Mammary microvascular endothelial cell (primary cell): ENCODE measurements at places on chromosomes 1 and 21. TPM values are rescaled to one million over a fixed set of nuclear protein-coding genes. Genes with fewer than 3 reads are reported as not detected.

SPRR2G gene
- total RNA-seq = not detected in 2 replicates

F13B gene
- total RNA-seq = not detected in 2 replicates

ALPL gene
- 0.05 and 0.27 TPM in 2 replicates for total RNA-seq

FAM151A gene
- not detected in 2 replicates for total RNA-seq

PCP4L1 gene
- not detected in 2 replicates for total RNA-seq

PPIAL4G gene
- total RNA-seq = not detected in 2 replicates

MAGOH gene
- total RNA-seq = 56.6 and 62.5 TPM in 2 replicates

GLIS1 gene
- not detected in 2 replicates for total RNA-seq

CLCA1 gene
- total RNA-seq = not detected in 2 replicates

CELA3A gene
- not detected in 2 replicates for total RNA-seq

RIIAD1 gene
- total RNA-seq = not detected in 2 replicates

CD244 gene
- not detected in 2 replicates for total RNA-seq

SMAP2 gene
- 9.5 and 11.2 TPM in 2 replicates for total RNA-seq

FASLG gene
- not detected in 2 replicates for total RNA-seq

DISC1 gene
- total RNA-seq = 5.5 and 5.8 TPM in 2 replicates

CHRM3 gene
- total RNA-seq = not detected in 2 replicates

GJB3 gene
- not detected in 2 replicates for total RNA-seq

INKA2 gene
- total RNA-seq = 2.1 and 4.4 TPM in 2 replicates

SYT2 gene
- not detected in 2 replicates for total RNA-seq

IQCC gene
- total RNA-seq = 0.53 and 2.6 TPM in 2 replicates
